CD4-positive, CD25-positive, alpha-beta regulatory T cell (primary cell): ENCODE measurements at places on chromosomes 1 and 21.

GRCh38 chr21:27426196-27426595, 459.3 kb upstream of the ADAMTS5 start:
- H3K4me3 ChIP-seq, result no peak overlapping the region
- no peaks in the 10 kb centered on the region for H3K4me1 ChIP-seq
- no peaks in the 10 kb centered on the region for H3K36me3 ChIP-seq
- no peaks in the 10 kb centered on the region for H3K27me3 ChIP-seq

DNA sequence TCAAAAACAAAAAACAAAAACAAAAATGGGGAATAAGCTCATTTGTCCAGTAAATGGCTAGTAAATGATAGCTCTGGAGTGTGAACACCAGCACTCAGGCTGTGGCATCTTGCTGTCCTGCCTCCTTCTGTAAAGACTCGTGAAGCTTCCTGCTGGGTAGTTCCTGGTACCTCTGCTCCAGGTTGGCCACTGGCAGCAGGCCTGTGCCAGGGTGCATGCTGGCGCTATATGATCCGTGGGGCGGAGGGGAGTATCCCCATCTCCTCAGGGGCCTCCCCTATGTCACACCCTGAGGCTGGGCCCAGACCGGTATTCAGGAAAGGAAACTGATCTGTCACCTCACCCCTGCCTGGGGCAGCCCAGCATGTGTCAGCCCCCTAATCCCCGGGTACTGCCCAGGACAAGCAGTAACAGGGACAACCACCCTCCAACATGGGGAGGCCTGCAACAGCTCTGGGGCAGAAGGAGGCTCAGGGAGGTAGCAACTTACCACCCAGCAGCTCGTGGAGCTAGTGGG, 14.1 kb downstream of the ALPL start:
- H3K4me1 ChIP-seq, result no peaks in the 10 kb centered on the region
- DNase-seq, result no peak
- H3K27me3 ChIP-seq, result no peaks in the 10 kb centered on the region
- no peak overlapping the region for H3K27ac ChIP-seq
- H3K4me3 ChIP-seq, result no peak overlapping the region

- H3K27ac ChIP-seq, result no peak overlapping the region
- H3K4me1 ChIP-seq, result no peaks in the 10 kb centered on the region
- no peaks in the 10 kb centered on the region for H3K27me3 ChIP-seq
- no peak for DNase-seq
- no peaks in the 10 kb centered on the region for H3K36me3 ChIP-seq
- no peak overlapping the region for H3K4me3 ChIP-seq
Measured at GRCh38 chr21:38439957-38440356, 58.3 kb downstream of the ERG start.

DNA sequence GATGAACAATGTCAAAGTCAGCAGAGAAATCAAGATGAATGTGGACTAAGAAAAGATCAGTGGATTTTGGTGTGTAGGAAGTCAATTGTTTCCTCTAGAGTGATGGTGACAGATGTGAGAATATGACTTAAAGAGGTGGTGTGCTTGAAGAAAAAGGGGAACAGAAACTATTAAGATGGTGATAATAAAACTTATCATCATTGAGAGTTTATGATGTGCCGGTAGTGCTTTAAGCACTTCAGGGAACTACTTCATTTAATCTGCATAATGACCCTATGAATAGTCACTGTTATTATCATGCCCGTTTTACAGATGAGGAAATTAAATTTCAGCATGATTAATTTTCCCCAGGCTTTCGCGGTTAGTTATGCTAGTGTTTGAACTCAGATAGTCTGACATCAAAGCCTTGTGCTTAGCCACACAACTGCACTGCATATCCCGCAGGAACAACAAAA, 246.9 kb upstream of the LRRC7 start:
- no peak overlapping the region for H3K4me3 ChIP-seq
- H3K36me3 ChIP-seq, result no peaks in the 10 kb centered on the region
- no peaks in the 10 kb centered on the region for H3K27me3 ChIP-seq
- H3K4me1 ChIP-seq, result no peaks in the 10 kb centered on the region
- no peak overlapping the region for H3K27ac ChIP-seq

DNA sequence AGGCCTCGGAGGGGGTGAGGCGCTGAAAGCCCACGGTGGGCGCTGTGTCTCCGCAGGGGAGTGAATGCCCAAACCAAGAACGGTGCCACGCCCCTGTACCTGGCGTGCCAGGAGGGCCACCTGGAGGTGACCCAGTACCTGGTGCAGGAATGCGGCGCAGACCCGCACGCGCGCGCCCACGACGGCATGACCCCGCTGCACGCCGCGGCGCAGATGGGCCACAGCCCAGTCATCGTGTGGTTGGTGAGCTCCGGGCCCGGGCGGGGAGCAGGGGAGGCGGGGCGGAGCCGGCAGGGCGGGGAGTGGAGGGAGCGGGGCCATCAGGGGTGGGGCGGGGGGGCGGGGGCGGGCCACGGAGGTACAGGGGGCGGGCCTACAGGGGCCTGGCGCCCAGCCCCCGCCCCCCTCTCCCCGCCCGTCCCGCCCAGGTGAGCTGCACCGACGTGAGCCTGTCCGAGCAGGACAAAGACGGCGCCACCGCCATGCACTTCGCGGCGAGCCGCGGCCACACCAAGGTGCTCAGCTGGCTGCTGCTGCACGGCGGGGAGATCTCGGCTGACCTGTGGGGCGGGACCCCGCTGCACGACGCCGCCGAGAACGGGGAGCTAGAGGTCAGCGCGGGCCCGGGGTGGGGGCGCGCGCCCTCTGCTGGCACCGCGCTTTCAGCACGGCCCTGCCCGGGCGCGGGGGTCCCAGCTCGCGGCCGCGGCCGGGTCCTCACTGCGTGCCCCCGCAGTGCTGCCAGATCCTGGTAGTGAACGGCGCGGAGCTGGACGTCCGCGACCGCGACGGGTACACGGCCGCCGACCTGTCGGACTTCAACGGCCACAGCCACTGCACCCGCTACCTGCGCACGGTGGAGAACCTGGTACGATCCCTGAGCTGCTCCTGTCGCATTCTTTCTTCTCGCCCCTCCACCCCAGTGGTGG, 15.9 kb downstream of the ESPN start:
- no peak overlapping the region for H3K27ac ChIP-seq
- H3K36me3 ChIP-seq, result no peaks in the 10 kb centered on the region
- H3K4me1 ChIP-seq, result peaks cover 10% of the 10 kb centered on the region
- H3K4me3 ChIP-seq, result no peak overlapping the region
- peak; percentile 71 for DNase-seq

GRCh38 chr1:181073638-181074037, 14.9 kb upstream of the IER5 start:
- peaks cover 9% of the 10 kb centered on the region for H3K27me3 ChIP-seq
- H3K4me3 ChIP-seq, result no peak overlapping the region
- H3K4me1 ChIP-seq, result no peaks in the 10 kb centered on the region
- DNase-seq, result no peak

DNA sequence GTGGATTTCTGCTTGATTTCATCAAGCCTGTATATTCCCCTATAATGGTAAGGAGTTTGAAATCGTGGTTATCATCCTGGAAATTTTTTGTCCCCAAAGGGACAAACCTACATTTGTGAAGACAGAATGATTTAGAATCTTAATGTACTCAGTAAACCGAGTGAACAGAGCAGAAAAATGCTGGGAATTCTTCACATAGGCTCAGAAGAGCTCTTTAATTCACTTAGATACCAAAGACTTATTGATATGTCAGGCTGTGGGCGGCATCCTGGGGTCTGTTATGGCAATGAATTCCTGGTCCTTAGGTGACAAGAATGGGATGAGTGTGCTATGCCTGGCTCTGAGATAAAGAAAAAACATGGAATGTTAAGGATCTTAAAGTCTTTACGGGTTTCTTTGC, 74.9 kb downstream of the ROR1 start:
- no peaks in the 10 kb centered on the region for H3K27me3 ChIP-seq
- H3K36me3 ChIP-seq, result no peaks in the 10 kb centered on the region
- DNase-seq, result no peak
- no peaks in the 10 kb centered on the region for H3K4me1 ChIP-seq

DNA sequence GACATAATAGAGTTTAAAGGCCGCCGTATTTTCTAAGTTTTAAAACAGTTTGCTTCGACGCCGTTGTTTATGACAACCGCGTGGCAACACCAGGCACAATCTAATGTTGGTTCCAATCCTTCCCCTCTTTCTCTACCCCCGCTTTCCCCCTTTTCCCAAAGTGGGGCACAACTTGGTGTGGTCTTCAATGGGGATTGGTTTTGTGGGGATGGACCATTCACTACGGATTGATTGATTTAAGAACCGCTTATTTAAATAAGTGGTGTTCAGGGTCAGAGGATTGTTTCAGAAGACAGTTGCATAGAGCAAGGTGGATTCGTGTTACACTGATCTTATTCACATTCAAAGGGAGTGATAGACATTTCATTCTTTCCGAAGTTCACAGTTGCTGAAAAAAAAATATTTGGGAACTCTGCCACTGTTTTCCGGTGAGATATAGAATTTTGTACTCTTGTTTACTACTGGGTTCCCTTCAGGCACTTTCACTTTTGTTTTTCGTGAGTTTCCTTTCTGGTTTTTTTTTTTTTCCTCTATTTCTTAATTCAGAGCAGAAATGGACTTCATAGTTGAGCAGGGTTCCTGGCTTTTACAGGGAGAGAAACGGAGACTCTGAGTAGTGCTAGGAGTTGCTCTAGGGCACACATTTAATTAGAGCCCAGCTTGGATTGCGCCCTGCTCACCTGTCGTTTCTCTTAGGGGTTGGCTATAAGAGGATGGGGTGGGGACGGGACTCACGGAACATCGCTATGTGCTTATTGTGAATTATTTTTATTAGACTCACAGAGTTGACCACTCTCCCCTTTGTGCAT, 79.6 kb upstream of the AK4 start:
- no peak for DNase-seq
- H3K36me3 ChIP-seq, result no peaks in the 10 kb centered on the region
- no peaks in the 10 kb centered on the region for H3K27me3 ChIP-seq
- peak overlapping the region; percentile 92 for H3K27ac ChIP-seq

DNA sequence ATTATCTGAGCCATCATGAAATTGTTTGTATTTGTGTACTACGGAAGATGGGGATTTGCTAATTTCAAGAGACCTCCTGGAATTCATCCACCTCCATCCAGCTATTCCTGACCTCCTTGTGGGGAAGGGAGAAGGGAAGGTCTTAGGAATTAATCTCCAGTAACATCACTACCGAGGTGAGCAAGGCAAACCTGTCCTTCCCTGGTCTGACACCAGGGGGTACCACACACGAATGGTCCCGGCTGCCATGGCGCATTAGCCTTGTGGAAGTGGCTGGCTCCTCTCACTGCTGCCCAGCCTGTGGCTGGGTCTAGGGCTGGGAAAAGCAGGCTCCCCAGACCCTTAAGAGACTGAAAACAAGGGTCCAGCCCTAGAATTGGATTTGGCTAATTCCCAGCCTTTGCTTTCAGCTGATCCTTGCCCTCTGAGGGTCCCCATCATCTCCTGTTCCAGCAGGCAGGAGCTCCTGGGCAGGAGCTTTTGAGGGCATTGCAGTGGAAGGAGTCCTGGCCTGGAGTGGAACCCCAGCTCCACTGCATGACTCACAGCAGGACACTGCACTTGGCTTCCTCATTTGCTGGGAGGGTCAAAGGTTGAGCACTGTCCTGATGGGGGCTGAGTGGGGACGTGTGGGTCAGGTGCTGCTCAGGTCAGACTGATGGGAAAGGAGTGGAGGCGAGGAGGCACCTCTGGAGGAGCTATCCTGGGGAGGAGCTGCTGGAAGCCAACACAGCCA, 34.8 kb downstream of the RIMS3 start:
- peaks cover 8% of the 10 kb centered on the region for H3K4me1 ChIP-seq
- H3K4me3 ChIP-seq, result no peak overlapping the region
- no peak for DNase-seq

GRCh38 chr1:5220821-5221220, 566.4 kb downstream of the AJAP1 start:
- no peak overlapping the region for H3K27ac ChIP-seq
- no peak overlapping the region for H3K4me3 ChIP-seq
- H3K4me1 ChIP-seq, result no peaks in the 10 kb centered on the region

- H3K36me3 ChIP-seq, result no peaks in the 10 kb centered on the region
- H3K4me3 ChIP-seq, result no peak overlapping the region
- no peak for DNase-seq
- H3K27ac ChIP-seq, result no peak overlapping the region
Measured at GRCh38 chr1:185790194-185790735, 56.1 kb downstream of the HMCN1 start.

- H3K36me3 ChIP-seq, result no peaks in the 10 kb centered on the region
- H3K4me1 ChIP-seq, result no peaks in the 10 kb centered on the region
- no peak overlapping the region for H3K4me3 ChIP-seq
- no peak for DNase-seq
Measured at GRCh38 chr1:201125019-201125418, 2.0 kb downstream of the ASCL5 start.

GRCh38 chr21:33117101-33117888, 47.4 kb downstream of the OLIG1 start:
- H3K27me3 ChIP-seq, result peaks cover 2% of the 10 kb centered on the region
- peaks cover 12% of the 10 kb centered on the region for H3K4me1 ChIP-seq
- no peaks in the 10 kb centered on the region for H3K36me3 ChIP-seq
- DNase-seq, result no peak
- H3K4me3 ChIP-seq, result no peak overlapping the region

- H3K4me3 ChIP-seq, result no peak overlapping the region
- H3K27me3 ChIP-seq, result no peaks in the 10 kb centered on the region
- no peak overlapping the region for H3K27ac ChIP-seq
- H3K4me1 ChIP-seq, result no peaks in the 10 kb centered on the region
- DNase-seq, result no peak
Measured at GRCh38 chr1:61921435-61921834, 179.2 kb downstream of the PATJ start.

DNA sequence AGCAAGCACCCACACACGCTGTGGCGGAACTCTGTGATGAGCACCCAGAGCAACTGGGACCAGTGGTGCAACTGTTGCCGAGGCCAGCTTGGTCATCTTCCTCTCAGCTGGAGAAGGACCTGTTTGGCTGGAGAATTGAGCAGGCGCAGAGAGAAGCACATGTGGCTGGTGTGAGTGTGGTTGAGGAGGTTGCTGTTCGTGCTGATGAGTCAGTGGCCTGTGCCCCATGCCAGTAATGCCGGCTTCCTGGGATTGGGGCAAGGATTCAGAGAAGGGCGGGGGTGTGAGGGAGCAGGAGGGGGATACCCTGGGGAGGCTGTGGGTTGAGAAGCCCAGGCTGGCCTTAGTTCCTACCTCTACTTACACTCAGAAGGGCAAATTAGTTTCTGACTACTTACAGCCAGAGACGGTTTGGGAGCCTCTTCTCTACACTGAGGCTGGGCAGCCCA, 57.5 kb upstream of the EPS8L3 start:
- H3K27me3 ChIP-seq, result no peaks in the 10 kb centered on the region
- no peaks in the 10 kb centered on the region for H3K36me3 ChIP-seq
- no peak overlapping the region for H3K4me3 ChIP-seq
- H3K27ac ChIP-seq, result no peak overlapping the region
- DNase-seq, result no peak
- H3K4me1 ChIP-seq, result peaks cover 3% of the 10 kb centered on the region

DNA sequence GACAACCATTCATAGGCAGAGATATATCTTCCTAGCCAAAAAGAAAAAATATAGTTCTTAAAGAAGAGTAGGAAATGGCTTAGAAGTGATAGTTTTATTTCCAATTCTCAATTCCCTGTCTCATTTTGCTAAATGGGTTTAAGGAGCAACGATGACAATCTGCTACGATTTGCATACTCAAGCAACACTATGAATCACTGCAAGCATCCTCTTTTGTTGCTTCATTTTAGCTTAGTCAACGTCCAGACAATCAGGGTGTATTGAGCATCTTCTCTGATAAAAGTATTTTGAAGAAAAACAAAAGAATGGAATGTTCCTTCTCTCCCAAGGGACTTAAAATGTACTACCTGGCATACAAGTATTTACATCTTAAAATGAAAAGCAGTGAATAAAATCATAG, 80.6 kb downstream of the RGS7 start:
- DNase-seq, result no peak
- no peaks in the 10 kb centered on the region for H3K4me1 ChIP-seq
- no peak overlapping the region for H3K27ac ChIP-seq
- H3K36me3 ChIP-seq, result no peaks in the 10 kb centered on the region
- no peak overlapping the region for H3K4me3 ChIP-seq
